ENCODE measurements at places on chromosomes 5 and 9.
A peak's percentile ranks its signal among the peaks of the same experiment; 100 is the strongest.

- DNase-seq, result no peak
Measured at GRCh38 chr5:21140987-21141386, 1153.0 kb upstream of the CDH18 start.

GRCh38 chr9:107375651-107376369, 92.7 kb downstream of the RAD23B start:
- no peak for DNase-seq

DNA sequence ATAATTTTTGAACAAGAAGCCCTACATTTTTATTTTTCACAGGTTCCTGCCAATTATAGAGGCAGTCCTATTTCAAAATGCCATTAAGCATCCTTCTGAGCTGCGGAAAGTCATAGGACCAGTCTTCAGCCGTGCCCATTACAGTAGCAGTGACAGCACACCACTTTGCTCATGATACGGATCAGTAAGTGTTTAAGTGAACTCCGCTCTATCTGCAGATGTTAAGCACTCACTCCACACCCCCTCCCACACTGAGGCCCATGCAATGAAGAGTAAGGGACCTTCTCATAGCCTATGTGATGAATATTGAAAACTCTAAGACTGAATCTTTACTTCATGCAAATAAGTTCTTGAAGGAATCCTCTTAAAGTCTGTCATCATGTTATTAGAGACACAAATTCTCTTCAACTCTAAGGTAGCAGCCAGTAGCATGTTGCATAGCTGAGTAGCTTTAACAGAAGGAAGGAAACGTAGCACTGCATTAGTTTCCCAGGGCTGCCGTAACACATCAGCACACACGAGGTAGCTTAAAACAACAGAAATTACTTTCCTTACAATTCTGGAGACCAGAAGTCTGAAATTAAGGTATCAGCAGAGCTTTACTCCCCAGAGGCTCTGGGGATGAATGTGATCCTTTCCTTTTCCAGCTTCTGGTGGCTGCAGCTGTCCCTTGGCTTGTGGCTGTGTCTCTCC, 20.3 kb upstream of the TAF11L2 start:
- no peak for DNase-seq

DNA sequence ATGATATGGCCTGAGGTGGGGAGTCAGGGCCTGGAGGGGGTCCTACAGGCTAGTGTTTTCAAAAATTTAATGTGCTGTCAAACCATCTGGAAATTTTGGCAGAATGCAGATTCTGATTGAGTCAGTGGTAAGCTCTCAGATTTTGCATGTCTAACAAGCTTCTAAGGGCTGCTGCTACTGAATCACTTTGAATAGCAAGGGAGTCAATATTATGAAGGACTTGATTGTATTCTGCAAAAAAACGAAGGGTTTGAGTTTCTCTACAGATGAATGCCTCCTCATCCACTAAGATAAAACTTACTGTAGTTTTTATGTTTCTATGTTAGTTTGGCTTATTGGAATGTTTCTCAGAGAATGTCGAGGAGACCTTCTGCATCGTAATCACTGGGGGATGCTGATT, 179.5 kb downstream of the TMEM38B start:
- DNase-seq, result no peak

GRCh38 chr9:37902796-37903646, 906 bp downstream of the SLC25A51 start:
- peak; percentile 23 for DNase-seq

- no peak for DNase-seq
Measured at GRCh38 chr5:144531188-144531587, 360.5 kb downstream of the KCTD16 start.

- no peak for DNase-seq
Measured at GRCh38 chr5:74801941-74802340, 34.9 kb downstream of the NSA2 start.

DNA sequence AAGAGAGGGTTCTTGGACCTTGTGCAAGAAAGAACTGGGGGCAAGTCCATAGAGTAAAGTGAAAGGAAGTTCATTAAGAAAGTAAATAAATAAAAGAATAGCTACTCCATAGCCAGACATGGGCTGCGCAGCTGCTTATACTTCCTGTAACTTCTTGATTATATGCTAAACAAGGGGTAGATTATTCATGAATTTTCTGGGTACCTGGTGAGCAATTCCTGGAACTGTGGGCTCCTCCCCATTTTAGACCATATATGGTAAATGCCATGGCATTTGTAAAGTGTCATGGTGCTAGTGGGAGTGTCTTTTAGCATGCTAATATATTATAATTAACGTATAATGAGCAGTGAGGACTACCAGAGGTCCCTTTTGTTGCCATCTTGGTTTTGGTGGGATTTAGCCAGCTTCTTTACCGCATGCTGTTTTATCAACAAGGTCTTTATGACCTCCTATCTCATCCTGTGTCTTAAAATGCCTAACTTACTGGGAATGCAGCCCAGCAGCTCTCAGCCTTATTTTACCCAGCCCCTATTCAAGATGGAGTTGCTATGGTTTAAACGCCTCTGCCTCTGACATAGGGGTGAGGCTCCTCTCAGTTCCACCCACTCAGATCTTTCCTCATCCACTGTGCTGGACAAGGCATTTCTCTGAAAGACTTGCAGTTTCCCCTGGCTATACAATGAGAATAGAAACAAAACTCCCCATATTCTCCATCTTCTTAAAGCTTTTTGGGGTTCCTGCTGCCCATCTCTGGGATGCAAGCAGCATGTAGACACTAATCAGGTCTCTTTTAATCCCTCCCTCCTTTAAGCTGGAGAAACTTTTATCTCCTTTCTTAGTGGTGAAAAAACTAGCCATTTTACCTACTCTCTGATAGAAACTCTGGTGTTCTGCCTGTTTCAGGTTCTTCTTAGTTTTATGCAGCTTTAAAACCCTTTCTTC, 91.2 kb downstream of the ARRDC3 start:
- no peak for DNase-seq

GRCh38 chr9:103152473-103152872, 157.3 kb downstream of the CYLC2 start:
- DNase-seq, result no peak

DNA sequence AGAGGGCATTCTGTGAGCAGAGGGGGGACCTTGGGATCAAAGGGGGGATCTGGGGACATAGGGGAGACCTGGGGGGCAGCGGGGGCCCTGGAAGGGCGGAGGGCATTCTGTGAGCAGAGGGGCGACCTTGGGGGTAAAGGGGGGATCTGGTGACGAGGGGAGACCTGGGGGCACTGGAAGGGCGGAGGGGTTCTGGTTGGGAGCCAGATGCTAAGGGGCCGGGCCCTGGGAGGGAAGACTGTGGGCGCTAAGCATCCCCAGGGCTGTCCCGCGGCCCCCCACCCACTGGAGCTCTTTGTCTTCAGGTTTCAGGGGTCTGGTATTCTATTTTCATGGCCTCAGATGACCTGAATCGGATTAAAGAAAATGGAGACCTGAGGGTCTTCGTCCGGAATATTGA, 748 bp downstream of the LCN9 start:
- no peak for DNase-seq

- no peak for DNase-seq
Measured at GRCh38 chr5:22572941-22573340, 280.2 kb downstream of the CDH12 start.

DNA sequence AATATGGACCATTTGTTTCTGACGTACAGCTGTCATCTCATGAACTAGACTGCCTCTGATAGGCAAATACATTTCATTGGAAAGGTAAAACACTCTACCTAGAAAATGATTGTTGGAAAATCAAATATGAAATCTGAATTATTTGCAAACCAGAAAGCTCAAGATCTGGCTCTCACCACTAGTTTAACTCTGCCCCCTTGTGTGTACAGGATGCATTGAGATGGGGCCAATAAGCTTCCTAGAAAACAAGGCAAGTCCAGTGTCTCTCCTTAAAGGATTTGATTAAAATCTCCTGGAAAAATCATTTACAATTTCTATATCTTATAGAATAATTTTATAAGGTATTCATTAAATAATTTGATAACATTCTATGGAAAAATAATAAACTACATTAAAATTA, 311.9 kb upstream of the ANKH start:
- DNase-seq, result no peak

GRCh38 chr9:108182950-108183381, 672.8 kb downstream of the ACTL7B start:
- DNase-seq, result no peak

GRCh38 chr9:89606049-89606623, 1.3 kb downstream of the GADD45G start:
- peak; percentile 17 for DNase-seq

- no peak for DNase-seq
Measured at GRCh38 chr9:7816021-7816420, 16.4 kb upstream of the DMAC1 start.

DNA sequence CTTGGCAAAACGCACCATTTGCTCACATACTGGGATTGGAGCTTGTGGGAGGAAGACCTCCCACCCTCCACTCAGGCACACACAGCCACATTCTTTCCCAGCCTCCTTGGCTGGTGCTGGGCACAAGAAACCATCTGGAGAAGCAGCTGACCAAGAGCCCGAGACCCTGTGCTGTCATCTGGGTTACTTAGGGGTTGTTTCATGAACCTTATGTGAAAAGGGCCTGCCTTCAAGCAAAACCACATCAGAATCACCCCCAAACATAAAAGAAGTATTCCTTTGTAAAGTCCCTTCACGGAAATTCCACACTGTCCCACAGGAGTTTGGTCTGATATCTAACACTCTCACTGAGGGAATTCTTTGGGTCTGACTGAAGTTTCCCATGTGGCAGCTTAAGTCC, 172.1 kb downstream of the NR3C1 start:
- no peak for DNase-seq

All from neuronal stem cell (in vitro differentiated cells).